ENCODE measurements at places on chromosomes 7 and 10. TPM values are rescaled to one million over a fixed set of nuclear protein-coding genes. Genes with fewer than 3 reads are reported as not detected.

- H3K27ac ChIP-seq, result no peak overlapping the region
- peaks cover 15% of the 10 kb centered on the region for H3K4me1 ChIP-seq
- no peaks in the 10 kb centered on the region for H3K36me3 ChIP-seq
- peaks cover 100% of the 10 kb centered on the region for H3K27me3 ChIP-seq
Observed at GRCh38 chr7:114085313-114085591, 166.4 kb upstream of the PPP1R3A start.

DNA sequence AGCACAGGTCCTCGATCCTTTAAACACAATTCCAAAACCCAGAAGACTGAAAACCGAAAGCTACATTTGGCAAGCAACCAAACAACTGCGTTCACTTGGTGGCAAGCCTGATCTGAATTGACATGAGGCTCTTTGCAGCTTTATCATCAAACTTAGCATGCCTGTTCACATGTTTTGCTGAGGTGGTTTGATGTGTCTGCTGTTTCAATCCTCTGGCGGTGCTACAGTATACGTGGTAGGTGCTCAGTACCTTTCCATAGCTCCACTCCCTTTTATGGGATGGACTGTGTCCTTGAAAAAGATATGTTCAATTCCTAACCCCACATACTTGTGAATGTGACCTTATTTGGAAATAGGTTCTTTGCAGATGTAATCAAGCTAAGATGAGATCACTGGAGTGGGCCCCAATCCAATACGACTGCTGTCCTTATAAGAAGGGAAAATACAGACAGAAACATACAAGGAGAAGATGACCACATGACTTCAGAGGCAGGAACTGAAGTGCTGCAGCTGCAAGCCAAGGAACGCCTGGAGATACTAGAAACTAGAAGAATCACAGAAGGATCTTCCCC is 33.4 kb downstream of the CCDC6 start:
- no peaks in the 10 kb centered on the region for H3K27me3 ChIP-seq
- DNase-seq, result no peak
- H3K36me3 ChIP-seq, result no peaks in the 10 kb centered on the region
- no peak overlapping the region for H3K4me3 ChIP-seq
- no peak overlapping the region for H3K27ac ChIP-seq

DNA sequence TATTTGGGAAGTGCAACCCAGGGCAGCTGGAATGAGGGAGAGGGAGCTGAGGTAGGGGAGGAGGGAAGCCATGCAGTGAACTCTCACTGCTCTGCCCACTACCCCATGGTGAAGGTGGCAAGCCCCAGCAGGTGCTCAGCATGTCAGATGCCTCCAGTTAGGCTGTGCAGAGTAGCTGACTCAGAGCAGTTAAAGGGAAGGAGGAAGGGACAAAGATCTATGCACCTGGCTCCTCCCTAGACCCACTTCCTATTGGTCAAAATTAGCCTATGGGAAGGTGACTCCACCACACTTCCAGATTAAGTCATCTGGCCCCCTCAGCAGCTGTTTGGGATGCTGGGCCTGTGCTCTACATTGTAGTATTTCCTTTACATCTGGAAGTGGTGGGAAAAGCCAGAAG is 125.7 kb upstream of the MTPN start:
- no peak overlapping the region for H3K4me3 ChIP-seq
- H3K4me1 ChIP-seq, result no peaks in the 10 kb centered on the region
- no peak overlapping the region for H3K27ac ChIP-seq
- H3K27me3 ChIP-seq, result no peaks in the 10 kb centered on the region
- H3K36me3 ChIP-seq, result no peaks in the 10 kb centered on the region
- no peak for DNase-seq

The SPACDR gene
- total RNA-seq, result 0.71 TPM

GRCh38 chr7:34277016-34277802 is 371.9 kb downstream of the BMPER start:
- H3K27ac ChIP-seq, result no peak overlapping the region
- H3K27me3 ChIP-seq, result no peaks in the 10 kb centered on the region

- no peaks in the 10 kb centered on the region for H3K27me3 ChIP-seq
- H3K27ac ChIP-seq, result no peak overlapping the region
- H3K4me3 ChIP-seq, result no peak overlapping the region
- no peak for DNase-seq
Observed at GRCh38 chr7:102721-103120, 89.7 kb upstream of the FAM20C start.

GRCh38 chr10:96235326-96236089 is 35.9 kb downstream of the BLNK start:
- no peak overlapping the region for H3K27ac ChIP-seq
- H3K36me3 ChIP-seq, result no peaks in the 10 kb centered on the region
- DNase-seq, result no peak

The MTURN gene
- total RNA-seq, result 18.0 TPM

- peaks cover 15% of the 10 kb centered on the region for H3K4me1 ChIP-seq
- no peaks in the 10 kb centered on the region for H3K36me3 ChIP-seq
- DNase-seq, result peak; percentile 86
- no peak overlapping the region for H3K4me3 ChIP-seq
- peak overlapping the region; percentile 90 for H3K27ac ChIP-seq
Observed at GRCh38 chr7:92916770-92917224, 80.4 kb upstream of the CDK6 start.

The CFAP43 gene
- 2.7 TPM for total RNA-seq

DNA sequence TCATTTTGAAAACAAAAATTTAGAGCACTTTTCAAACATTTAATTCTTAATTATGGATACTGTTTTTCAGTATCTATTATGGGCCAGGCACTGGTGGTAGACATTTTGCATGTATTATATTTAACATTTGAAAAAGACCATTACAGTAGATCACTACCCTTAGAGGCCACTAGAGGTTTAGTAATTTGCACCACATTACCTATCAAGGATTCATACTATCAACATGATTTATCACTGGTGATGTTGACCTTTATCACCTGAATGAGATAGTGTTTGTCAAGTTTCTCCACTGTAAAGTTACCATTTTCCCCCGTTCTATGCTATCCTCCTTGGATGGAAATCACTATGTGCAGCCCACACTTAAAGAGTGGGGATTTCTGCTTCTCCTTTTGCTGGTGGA is 4.4 kb upstream of the SNX13 start:
- no peak for DNase-seq
- peaks cover 5% of the 10 kb centered on the region for H3K4me1 ChIP-seq
- H3K4me3 ChIP-seq, result no peak overlapping the region
- no peaks in the 10 kb centered on the region for H3K36me3 ChIP-seq
- H3K27me3 ChIP-seq, result no peaks in the 10 kb centered on the region

GRCh38 chr7:121447243-121447910 is 51.3 kb upstream of the FAM3C start:
- H3K27ac ChIP-seq, result no peak overlapping the region
- H3K4me3 ChIP-seq, result no peak overlapping the region
- DNase-seq, result no peak
- H3K36me3 ChIP-seq, result no peaks in the 10 kb centered on the region

DNA sequence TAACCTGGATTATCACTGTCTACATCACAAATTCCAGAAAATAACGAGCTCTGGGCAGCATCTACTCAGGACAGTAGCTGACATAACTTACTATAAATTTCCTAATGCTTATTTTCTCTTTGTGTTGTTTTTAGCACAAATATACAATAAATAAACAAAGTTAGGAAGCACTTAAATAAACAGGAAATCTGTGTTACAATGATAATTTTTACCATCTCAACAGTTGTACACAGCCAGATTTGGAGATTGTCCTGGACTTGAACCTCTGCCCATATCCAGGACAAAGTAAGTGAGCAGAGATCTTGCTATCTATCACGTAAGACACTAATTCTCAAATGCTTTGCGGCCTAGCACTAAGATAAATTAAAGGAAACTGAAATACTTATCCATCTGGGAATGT is 48.7 kb downstream of the TSPAN12 start:
- no peaks in the 10 kb centered on the region for H3K4me1 ChIP-seq
- no peaks in the 10 kb centered on the region for H3K36me3 ChIP-seq
- DNase-seq, result no peak
- H3K27ac ChIP-seq, result no peak overlapping the region

DNA sequence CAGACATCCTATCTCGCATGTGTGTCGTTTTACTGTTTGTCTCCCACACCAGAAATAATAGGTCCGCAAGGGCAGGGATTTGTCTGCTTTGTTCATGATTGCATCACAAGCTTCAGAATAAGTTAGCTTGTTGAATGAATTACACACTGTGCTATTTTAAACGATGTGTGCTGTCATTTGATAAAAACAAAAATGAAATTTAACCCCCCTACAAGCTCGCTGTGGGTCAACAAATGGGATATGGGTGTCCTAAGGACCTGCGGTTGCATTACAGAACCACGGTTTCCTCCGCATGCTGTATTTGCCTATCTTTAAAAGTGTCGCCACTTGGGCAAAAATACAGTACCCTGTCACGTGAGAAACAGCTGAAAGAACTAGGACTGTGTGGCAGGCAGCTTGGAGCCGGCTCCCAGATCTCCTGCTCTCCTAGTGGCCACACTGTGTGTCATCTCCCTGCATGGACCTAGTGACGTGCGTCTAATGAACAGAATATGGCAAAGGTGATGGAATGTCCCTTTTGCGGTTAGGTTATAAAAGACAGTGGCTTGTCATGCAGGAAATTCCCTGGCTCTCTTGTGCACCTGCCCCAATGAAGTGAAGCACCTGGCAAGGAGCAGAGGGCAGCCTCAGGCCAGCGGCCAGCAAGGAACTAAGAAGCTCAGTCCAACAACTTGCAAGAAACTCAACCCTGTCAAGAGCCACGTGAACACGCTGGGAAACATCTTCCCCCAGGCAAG is 32.9 kb upstream of the CRYGN start:
- H3K27me3 ChIP-seq, result no peaks in the 10 kb centered on the region
- peaks cover 6% of the 10 kb centered on the region for H3K36me3 ChIP-seq
- DNase-seq, result no peak
- H3K27ac ChIP-seq, result no peak overlapping the region
- H3K4me3 ChIP-seq, result no peak overlapping the region

Measured in neural progenitor cell (in vitro differentiated cells).